ENCODE measurements at places on chromosomes 6 and 20.

DNA sequence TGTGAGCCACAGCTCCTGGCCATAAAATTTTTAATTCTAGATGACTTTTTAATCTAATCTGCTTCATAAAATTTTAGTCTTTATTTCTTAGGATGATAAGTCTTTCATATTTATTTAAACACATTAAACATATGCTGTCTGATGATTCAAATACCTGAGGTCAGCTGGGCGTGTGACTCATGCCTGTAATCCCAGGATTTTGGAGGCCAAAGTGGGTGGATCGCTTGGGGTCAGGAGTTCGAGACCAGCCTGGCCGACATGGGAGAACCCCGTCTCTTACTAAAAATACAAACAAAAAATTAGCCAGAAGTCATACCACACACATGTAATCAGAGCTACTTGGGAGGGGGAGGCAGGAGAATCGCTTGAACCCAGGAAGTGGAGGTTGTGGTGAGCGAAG, 53.1 kb downstream of the RBM24 start:
- DNase-seq: no peak

- DNase-seq: no peak
Measured at GRCh38 chr6:37709932-37710555, 12.4 kb upstream of the MDGA1 start.

DNA sequence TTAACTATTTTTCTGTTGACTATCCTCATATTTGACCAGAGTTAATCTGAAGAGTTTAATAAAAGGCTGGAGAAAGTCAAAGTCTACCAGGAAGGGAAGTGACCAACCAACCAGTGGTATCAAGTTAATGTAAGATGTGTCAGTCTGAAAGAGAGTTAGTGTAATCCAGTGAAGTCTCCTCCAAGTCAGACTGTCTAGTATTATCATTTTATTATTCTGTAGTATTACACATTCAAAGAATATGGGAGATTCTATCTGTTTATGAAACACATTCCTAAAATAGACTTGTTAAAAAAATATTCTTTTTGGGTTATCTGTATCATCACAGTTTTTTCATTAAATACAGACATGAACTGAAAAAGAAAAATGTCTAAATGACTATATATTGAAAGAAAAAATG, 194.4 kb downstream of the BTBD9 start:
- DNase-seq: no peak

GRCh38 chr6:1422290-1422689, 32.9 kb downstream of the FOXF2 start:
- no peak for DNase-seq

- DNase-seq: no peak
Measured at GRCh38 chr20:1331801-1332453, 3.0 kb upstream of the SDCBP2 start.

DNA sequence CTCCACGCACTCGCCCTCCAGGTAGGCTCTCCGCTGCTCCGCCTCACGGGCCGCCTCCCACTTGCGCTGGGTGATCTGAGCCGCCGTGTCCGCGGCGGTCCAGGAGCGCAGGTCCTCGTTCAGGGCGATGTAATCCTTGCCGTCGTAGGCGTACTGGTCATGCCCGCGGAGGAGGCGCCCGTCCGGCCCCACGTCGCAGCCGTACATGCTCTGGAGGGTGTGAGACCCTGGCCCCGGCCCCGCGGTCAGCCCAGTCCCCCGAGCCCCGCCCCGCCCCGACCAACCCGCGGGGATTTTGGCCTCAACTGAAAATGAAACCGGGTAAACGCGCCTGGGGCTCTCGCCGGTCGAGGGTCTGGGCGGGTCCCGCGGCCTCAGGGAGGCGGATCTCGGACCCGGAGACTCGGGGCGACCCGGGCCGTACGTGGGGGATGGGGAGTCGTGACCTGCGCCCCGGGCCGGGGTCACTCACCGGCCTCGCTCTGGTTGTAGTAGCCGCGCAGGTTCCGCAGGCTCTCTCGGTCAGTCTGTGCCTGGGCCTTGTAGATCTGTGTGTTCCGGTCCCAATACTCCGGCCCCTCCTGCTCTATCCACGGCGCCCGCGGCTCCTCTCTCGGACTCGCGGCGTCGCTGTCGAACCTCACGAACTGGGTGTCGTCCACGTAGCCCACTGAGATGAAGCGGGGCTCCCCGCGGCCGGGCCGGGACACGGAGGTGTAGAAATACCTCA, 598 bp downstream of the HLA-B start:
- no peak for DNase-seq

GRCh38 chr6:134733801-134734200, 216.1 kb downstream of the ALDH8A1 start:
- DNase-seq: no peak

- DNase-seq: no peak
Measured at GRCh38 chr6:118917546-118918328, 17.2 kb downstream of the MCM9 start.
